Eye (tissue), 1 donor: ENCODE measurements at places on chromosomes 1 and 21.

DNA sequence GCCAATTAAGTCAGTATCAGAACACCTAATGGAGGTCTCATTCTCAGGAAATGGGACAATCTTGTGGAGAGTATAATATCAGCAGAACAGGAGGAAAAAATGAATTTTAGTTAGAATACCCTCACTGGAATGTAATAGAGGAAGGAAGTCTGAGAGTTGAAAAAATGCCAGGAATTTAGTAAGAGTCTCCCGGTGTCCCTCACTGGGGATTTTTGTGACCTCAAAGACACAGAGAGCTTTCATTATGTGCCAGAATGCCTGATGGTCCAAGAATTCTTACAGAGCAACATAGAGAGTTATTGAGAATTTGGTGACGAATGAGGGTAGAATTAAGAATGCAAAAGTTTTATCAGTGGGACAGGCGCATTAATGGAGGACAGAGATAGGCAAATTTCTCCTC, 443.5 kb upstream of the B3GALT2 start:
- DNase-seq, result no peak

- DNase-seq, result peak; percentile 30
Observed at GRCh38 chr21:16072221-16072620, 342.4 kb downstream of the USP25 start.

GRCh38 chr1:44808938-44809917, 905 bp downstream of the BTBD19 start:
- peak; percentile 48 for DNase-seq

DNA sequence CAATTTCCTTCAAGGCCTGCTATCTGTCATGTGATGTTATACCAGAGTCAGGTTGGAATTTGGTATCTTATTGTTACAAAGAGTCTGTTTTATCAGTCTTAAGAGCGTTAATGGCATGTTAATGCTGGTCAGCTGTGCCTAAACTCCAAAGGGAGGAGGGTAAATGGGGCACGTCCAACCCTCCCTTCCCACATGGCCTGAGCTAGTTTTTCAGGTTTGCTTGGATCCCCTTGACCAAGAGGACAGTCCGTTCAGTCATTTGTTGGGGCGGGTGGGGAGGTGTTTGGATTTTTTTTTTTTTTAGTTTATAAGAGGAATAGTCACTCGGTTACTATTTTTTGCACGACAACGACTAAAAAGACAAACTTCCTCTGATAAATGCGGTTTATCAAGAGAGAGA, 63.8 kb upstream of the LYST start:
- no peak for DNase-seq

DNA sequence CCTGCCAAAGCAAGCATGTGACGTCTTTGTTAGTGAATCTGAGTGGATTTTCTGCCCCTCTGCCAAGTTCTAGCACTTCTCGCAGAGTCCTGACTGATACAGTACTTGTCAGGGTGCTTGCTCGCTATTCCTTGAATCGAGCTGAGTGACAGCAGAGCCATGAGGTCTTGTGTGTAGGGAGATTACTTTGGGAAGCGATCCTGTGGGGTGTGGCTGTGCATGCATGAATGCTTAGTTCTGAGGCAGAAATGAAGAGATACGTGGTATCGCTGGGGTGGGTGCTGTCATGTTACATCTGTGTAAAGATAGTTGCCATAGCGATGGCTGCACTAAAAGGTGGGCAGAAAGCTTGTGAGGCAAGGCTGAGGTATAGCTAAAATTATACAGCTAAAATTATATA, 19.3 kb upstream of the DNAJC28 start:
- peak; percentile 33 for DNase-seq

DNA sequence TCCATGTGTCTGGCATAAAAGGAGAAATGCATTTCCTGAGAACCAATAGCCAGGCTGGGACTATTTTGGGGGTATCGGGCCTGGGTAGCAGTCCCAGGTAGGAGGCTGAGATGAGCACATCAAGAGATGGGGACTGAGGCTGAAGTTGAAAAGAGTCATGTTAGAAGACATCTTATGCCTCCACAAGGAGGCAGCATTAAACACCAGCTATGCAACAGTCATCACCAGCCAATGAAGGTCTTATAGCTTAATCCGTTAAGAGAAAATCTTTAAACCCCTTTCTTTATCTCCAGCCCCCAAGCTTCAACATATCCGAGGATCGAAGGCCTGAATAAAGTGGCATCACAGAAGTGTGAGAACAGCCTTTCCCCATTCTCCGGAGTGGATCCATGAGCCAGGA, 640.7 kb upstream of the PTBP2 start:
- peak; percentile 8 for DNase-seq

DNA sequence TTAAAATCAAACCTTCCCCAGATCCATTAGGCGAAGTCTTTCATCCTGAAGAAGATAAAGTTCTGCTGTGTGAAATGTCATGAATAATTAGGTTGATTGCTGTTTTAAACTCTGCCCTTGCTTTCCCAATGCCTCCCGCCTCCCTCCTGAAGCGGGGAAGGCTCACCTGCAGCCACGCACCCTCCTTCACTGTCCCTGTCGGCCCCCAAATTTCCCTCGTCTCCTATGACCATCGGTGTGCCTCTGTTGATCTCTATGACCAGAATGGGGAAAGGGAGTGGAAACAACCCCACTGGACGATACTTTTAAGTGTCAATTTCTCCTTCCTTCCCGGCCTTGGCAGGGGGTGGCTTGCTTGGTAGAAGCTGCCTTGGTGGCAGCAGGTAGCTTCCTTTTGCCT, 35.1 kb downstream of the LHX4 start:
- no peak for DNase-seq

DNA sequence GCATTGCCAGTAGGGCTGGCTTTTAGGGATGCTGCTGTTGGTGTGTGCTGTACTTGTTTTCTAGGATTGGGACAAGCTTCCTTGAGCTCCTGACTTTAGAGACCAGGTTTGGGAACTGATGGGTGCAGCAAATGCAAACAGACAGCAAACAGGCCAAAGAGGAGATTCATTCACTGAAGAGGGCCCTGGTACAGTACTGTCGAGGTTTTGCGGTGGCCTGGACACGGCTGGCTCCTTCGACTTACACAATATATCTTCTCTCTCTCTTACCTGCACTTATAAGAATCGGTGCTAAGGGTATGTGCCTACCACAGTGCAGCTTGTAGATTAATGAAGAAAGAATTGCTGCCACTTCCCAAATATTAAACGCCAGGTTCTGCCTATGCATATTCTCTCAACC, 44.6 kb downstream of the ATP1A1 start:
- DNase-seq, result no peak

- DNase-seq, result no peak
Observed at GRCh38 chr21:15006594-15007230, 58.1 kb downstream of the NRIP1 start.

GRCh38 chr1:156356262-156356874, 12.6 kb upstream of the RHBG start:
- no peak for DNase-seq

GRCh38 chr1:63797056-63797726, 23.4 kb downstream of the ROR1 start:
- no peak for DNase-seq

- DNase-seq, result peak; percentile 19
Observed at GRCh38 chr1:225446595-225446960, 18.7 kb upstream of the LBR start.

GRCh38 chr21:41438425-41439113, 12.5 kb downstream of the MX1 start:
- DNase-seq, result no peak

DNA sequence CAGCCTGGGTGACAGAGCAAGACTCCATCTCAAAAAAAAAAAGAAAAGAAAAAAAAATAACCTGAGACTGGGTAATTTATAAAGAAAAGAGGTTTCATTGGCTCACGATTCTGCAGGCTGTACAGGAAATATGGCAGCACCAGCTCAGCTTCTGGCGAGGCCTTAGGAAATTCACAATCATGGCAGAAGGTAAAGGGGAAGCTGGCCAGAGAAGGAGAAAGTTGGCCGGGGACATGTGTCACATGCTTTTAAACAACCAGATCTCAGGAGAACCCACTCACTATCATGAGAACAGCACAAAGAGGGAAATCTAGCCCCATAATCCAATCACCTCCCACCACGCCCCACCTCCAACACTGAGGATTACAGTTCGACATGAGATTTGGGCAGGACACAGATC, 125.3 kb downstream of the DISP1 start:
- DNase-seq, result no peak

- no peak for DNase-seq
Observed at GRCh38 chr1:184640505-184640904, 114.2 kb downstream of the EDEM3 start.

DNA sequence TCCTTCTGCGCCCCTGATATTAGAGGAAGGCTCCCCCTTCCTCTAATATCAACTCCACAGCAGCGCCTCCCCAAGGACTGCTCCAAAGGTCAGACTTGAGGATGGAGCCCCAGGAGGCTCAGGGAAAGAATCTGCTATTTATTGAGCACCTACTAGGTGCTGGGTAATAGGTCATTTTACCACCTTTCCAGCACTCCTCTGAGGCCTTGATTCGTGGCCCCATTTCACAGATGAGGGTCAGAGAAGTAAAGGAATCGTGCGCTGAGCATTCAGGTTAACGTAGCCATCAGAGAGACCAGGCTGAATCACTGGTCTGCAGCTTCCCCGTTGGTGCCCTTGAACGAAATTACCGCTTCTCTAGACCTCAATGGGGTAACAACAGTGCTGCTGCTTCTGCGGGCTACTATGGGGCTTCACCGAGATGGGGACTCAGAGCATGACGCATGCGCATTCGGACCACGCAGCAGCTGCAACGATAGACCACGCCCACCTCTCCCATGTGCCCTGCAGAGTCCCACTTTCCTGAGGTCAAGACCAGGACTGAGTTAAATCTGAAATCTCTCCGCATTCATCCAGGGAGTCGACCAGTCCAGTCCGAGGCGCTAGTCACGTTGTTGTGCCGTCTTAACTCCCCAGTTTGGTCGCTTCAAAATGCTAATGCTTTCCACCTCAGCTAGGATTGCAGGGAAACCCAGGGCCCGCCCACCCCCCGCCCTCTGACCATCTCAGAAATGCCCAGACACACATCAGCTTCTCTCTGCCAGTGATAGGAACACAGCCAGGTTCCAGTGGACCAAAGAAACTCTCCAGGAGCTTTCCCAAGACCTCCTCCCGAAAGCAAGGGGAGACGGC, 12.9 kb downstream of the CAMK2N1 start:
- DNase-seq, result peak; percentile 94

DNA sequence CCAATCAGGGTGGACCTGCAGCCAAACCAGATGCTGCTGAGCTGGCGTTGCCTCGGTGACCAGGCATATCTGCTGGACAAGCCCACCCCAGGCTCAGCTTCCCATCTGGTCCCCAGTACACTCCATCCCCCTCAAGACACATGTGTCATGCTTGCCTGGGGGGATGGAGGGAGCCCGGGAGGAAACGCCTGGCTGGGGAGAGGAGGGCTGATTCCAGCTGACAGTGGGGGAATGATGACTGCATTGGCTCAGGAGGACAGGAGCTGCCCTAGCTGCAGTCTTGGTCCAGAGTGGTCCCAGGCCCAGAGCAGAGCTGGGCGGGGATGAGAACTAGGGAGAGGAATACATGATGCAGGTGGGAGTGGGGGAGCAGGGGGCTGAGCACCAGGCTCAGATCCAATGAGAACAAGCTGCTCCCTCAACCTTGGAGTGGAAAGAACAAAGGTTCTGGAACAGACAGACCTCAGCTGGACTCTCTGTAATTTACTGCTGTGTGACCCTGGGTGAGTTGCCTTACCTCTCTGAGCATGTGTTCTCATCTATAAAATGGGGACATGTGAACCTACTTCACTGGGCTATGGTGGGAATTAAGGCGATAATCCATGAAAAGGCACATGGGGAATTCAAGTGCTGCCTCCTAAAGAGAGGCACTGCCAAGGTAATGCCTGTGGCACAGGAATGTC, 23.1 kb upstream of the ECE1 start:
- DNase-seq, result peak; percentile 83

GRCh38 chr1:168293356-168293755, 12.7 kb downstream of the TBX19 start:
- DNase-seq, result no peak

DNA sequence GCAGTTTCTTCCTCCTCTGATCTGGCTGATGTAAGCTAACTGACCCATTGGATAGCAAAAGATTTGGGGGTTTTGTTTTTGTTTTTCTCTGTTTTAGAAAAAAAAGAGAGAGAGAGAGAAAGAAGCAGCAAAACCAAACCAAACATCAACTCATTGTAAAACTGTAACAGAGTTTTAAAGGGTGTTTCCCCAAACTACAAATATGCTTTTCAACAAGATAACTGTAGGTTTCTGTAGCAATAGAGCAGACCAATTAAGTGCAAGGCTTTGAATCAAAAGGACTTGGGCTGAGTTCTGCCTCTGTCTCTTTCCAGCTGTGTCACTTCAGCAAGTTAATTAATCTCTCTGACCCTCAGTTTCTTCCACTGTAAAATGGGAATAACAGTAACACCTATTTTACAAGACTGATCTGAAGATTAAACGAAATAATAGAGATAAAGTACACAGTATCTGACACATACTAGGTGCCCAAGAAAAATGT, 44.5 kb downstream of the RRAGC start:
- peak; percentile 8 for DNase-seq

DNA sequence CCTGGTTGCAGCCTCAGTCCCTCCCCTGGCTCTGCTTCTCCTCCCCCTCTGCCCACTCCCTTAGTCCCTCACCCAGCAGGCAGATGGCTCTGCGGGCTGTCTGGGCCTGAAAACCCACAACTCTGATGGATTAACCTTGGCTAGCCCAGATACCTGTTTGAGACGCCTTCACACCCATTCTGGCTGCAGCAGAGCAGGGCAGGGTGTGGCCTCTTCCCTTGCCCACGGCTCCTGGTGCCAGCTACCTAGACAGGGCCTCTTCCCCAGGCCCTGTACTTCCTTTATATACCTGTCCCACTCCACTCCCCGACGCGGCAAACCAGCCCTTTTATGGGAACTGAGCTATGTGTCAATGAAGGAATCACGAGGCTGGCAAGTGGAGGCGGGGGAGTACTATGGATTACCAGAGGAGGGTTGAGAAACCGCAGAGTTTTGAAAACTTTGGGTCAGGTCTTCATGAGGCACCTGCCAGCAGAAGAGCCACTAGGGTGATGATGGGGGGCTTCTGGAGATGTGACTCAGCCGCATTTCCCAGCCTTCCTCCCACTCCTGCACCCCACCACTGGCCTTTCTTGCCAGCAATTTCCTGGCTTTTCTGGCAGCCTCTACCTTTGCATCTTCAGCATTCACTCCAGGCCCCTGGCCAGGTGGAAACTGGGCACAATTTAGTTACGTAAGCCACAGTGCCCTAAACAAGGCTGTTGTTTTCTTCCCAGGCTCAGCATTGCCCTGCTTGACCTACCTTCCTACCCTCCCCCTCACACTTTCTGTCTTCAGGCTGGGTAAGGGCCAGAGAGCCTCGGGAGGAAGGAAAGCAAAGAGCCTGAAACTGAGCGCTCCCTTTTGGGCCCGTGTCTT, at the start of gene CHI3L1:
Gene CHI3L1 (minus strand): TSS at position 259 of the 858 bp plus-strand sequence. CDS start 81 bp downstream, at position 178.
- DNase-seq, result no peak

- no peak for DNase-seq
Observed at GRCh38 chr1:28417441-28417922, 47.9 kb downstream of the PHACTR4 start.

DNA sequence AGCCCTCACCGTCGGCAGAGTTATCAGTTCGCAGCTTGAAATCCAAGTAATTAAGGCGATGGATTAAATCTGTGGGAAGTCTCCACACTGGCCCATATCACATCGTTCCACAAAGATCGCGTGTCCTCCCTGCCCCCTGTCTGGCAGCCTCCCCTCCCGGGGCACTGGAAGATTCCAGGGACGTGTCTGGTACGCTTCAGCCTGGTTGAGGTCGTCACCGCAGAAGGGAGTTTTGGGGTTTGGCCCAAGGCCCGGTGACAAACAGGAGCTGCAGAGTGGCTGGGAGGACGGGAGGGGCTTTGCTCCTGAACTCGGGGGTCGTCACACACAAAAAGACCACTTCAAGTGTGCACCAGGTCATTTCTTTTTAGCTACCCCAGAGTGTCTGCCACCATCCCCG, 51.1 kb downstream of the PRDM16 start:
- no peak for DNase-seq

GRCh38 chr1:45753248-45754037, 3.0 kb upstream of the IPP start:
- no peak for DNase-seq
